ENCODE measurements at places on chromosomes 6 and 20. TPM values are rescaled to one million over a fixed set of nuclear protein-coding genes. Genes with fewer than 3 reads are reported as not detected.
A peak's percentile ranks its signal among the peaks of the same experiment; 100 is the strongest.

DNA sequence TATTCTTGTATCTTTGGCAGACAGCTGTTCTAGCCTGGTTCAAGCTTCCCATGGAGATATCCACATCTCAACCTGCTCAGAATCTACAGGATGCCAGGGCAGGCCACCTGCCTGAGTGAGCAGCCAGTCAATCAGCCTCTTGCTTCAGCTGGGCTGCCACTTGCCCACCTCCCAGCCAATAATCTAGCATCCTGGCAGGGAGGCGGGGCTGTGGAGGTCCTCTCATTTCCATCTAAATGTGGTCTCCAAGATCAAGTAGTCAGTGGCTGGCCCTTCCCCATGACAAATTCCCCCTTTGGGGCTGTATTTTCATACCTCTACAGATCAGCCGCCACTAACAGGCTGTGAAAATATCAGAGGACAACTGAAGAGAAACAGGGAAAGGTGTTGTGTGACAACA, 33.0 kb upstream of the SPDEF start:
- DNase-seq, result no peak

DNA sequence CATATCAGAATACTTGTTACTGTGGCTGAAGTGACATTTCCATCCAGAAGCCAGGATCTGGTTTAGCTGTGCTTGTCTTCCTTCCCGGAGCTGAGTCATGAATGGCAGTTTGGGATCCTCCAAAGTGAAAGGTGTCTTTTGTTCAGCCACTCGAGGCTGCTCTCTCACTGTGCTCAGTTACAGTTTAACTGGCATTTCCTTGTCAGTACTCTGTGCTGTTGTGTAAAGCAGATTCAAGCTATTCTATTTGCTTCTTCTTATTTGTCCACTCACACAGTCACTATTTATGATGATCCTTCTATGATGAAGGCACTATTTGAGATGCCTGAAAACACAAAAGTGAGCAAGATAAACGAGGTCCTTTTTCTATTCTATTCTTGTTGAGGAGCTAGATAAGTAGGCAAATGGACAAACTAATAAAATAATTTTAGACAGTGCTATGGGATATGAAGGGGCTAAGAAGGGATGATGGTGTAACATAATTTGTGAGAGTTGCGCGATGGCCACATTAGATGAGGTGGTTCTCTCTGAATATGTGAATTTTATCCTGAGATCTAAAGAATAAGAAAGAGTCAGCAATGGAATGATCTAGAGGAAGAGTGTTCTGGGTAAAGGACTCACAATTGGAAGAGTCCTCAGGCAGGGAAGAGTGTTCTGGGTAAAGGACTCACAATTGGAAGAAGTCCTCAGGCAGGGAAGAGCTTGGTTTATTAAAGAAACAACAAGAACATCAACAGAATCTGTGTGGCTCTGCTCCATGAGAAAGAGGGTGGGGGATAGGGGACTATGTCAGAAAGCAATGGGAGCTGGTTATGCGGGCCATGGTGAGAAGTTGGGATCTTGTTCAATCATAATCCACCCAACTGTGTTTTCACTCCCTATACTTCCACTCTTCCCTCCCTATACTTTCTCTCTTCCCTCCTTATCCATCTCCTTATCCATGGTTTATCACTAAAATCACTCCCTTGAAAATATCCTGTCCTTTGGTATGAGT, 40.1 kb downstream of the CYP24A1 start:
- peak; percentile 45 for DNase-seq

DNA sequence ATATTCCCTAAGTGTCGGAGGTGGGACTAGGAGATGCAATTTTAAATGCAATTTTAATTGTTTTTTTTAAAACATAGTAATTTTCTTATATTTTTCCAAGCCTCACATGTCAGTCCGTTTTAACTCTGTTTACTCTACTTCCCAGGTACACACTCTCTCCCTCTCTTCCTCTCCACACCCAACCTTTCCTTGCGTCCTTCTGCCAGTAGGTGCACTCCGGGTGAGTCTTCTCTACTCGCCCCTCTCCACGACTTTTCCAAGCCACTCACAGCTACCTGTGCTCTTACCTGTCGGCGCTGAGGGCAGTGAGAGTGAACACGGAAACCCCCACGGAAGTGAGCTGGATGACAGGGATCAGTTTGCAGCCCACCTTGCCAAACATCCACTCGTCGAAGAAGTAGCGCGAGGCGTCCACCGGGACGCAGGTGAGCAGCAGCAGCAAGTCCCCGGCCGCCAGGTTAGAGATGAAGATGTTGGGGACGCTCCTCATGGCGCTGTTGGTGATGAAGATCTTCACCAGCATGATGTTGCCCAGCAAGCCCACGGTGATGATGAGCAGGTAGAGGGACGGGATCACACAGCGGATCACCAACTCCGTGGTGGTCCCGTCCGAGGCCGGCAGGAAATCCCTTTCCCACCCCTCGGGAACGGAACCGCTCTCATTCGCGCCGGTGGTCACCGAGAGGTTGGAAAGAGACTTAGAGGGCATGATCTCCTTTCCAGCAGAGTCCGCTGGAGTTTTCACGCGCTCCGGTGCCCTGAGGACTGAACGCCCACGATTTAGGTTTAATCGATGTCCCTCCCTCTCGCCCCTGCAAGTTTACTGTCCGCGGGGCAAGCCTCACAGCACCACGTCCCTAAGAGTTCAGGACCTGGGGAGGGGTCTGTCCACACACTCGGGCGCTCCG, 44.5 kb upstream of the GJE1 start:
- DNase-seq, result no peak

- peak; percentile 64 for DNase-seq
Observed at GRCh38 chr6:158040051-158040803, 58.6 kb downstream of the SYNJ2 start.

- DNase-seq, result peak; percentile 35
Observed at GRCh38 chr6:42017021-42017643, 33.2 kb upstream of the TAF8 start.

DNA sequence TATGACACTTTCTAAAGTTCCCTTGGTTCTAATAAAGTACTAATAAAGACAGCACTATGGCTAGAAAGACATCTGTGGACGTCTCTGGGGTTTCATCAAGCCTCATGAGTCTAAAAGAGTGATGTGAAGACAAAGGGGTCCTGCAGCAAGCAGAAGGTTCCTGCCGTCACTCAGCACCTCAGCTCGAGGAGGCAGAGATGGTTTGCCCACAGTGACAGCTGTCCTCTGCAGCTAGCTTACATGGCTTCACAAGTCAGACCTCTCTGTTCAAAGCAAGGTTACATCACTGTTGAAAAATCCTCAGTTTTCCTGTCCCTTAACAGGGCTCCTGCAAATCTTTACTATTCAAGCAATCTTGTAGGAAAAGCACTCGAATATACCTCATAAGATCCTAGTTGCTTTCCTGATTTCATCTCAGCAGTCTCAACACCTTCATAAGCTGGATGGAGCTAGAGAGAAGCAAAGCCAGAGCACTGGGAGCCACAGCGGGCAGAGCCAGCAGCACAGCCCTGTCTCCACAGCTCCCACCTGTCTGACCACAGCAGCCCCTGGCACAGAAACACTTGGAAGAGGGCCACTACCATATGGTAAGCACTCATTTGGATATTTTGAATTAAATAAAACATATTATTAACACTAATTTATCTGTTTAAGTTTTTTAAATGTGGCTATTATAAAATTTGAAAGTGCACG, 202.3 kb downstream of the GMDS start:
- no peak for DNase-seq

DNA sequence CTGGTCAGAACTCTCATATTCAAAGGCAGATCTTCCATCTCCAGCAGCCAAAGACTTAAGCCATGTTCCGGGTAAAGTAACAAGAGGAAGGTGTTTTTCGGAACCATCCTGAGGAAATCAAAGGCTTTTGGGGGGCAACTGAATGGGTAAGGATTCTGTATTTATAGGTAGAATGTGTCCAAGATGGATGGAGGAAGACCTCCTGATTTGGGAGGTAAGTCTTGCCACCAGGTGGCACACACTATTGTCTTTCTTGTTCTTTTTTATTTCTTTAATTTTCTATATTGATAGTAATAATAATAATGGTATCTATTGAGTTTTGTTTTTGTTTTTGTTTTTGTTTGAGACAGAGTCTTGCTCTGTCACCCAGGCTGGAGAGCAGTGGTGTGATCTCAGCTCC, 53.0 kb upstream of the UBR2 start:
- DNase-seq, result no peak

- no peak for DNase-seq
Observed at GRCh38 chr6:83517500-83517899, 5.2 kb downstream of the PRSS35 start.

DNA sequence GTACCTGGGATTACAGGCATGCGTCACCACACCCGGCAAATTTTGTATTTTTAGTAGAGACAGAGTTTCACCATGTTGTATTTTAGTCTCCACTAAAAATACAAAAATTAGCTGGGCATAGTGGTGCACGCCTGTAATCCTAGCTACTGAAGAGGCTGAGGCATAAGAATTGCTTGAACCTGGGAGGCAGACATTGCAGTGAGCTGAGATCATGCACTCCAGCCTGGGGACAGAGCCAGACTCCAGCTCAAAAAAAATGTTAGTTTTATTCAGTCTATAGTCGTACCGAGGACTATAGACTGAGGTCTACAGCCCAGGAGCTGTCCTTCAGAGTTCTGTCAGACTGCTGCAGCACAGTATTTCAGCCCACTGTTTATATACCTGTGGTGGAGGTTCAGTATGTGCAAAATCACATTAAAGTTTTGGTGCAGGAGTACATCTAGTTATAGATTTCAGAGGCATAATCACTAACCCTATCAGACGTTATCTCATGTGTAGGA, 3.6 kb upstream of the CASP8AP2 start:
- DNase-seq, result no peak

GRCh38 chr6:7731294-7731693, 5.4 kb downstream of the BMP6 start:
- DNase-seq, result no peak

- no peak for DNase-seq
Observed at GRCh38 chr20:33463332-33464101, 20.0 kb upstream of the SNTA1 start.

GRCh38 chr20:20237093-20237959, 130.6 kb upstream of the INSM1 start:
- DNase-seq, result peak; percentile 23

- DNase-seq, result no peak
Observed at GRCh38 chr6:107965746-107966145, 7.7 kb upstream of the SEC63 start.

- peak; percentile 52 for DNase-seq
Observed at GRCh38 chr20:49510562-49511122, 28.2 kb upstream of the KCNB1 start.

DNA sequence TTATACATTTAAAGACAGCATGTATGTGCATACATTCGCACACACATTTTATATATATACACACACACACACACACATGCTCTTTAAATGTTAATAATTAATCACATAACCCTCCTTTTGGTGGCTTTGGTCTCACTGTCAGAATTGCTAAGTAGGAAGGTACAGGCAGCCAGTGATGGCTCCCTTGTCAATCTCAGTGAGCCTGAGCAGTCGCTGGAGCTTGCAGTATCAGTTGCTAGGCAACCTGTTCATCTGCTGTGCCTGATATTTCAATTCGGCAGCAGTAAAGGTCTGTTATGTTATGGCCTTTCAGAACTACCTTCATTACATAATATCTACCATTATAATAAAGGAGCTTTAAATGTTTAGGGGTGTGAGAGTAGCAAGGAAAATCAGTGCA, 374.3 kb downstream of the LMBRD1 start:
- no peak for DNase-seq

DNA sequence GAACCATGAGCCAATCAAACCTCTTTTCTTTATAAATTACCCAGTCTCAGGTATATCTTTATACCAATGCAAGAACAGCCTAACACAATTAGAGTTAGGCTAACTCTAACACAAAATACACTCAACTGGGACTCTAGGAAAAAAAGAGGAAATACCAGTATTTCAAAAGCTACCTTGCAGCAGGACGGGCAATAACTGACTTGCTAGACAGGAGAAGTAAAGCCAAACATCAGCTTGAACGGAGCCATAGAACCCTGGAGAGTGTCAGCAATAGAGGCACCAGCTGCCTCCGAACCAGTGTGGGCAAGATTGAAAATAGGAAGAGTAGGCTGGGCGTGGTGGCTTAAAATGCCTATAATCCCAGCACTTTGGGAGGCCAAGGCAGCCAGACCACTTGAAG, 162.0 kb upstream of the SOX4 start:
- no peak for DNase-seq

DNA sequence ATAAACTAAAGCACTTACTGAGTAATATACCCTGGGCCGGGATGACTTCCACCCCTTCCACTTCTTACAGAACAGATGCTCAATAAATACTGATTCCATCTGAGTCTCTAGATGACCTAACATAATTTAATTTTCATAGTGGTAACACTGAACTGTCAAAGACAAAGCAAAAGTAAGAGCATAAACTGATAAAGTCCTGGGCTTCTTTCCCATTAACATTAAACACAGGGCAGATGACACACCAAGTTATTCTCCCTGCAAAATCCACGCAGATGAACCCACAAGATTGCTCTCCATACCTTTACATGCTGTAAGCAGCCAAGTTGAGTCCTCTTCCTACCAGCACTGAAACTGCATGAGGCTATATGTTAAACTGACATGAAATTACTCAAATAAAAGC, 27.1 kb downstream of the AGPAT4 start:
- DNase-seq, result no peak

DNA sequence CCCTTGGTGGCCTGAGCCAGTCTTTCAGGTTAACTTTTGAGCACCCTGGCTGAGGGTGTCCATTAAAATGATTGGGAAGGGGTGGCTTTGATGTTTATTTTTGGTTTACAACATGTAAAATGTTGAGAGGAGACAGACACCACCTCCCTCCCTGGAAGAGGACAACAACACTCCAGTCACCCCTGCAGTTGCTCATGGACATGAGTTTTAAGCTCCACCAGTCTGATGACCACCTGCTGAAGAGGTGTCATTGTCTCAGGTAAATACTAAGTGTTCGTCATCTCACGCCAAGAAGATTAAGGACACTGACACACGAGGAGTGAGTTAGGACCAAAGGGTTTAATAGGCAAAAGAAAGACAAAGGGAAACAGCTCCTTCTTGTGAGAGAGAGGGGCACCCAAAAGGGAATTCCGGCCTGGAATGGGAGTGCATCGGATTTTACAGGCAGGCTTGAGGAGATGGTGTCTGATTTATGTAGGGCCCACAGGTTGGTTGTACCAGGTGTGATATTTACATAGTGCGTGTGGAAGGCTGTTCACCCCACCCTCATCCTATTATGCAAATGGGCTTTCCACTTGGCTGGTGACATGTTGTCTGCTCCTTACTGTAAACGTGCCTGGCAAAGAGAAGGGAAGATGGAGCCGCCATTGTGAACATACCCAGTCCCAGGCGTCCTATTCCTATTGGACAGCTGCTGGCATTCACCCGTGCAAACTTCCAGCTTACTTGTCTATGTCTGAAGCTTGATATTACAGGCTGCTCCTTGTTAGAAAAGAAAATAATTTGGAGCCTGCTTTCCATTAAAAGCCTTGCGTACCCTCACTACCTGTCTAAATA, 6.6 kb downstream of the HLA-B start:
- DNase-seq, result no peak

The MACROD2 gene
- 7.5 TPM for total RNA-seq

The OR2J3 gene
- 0.06 TPM for total RNA-seq

The TMEM200A gene
- total RNA-seq, result 1.9 TPM

The SERINC1 gene
- 190 TPM for total RNA-seq

The TMEM217 gene
- total RNA-seq, result 0.55 TPM

The MYCT1 gene
- 6.8 TPM for total RNA-seq

The TRIM15 gene
- total RNA-seq, result 19.6 TPM

The COL21A1 gene
- 3.3 TPM for total RNA-seq

The SLC17A3 gene
- 0.29 TPM for total RNA-seq

The SLC17A9 gene
- total RNA-seq, result 19.8 TPM

The MRPS18A gene
- total RNA-seq, result 44.3 TPM

The HLA-DPB1 gene
- 174 TPM for total RNA-seq

The PRDM13 gene
- total RNA-seq, result not detected

The SLC12A5 gene
- 0.32 TPM for total RNA-seq

The ANKEF1 gene
- total RNA-seq, result 8.2 TPM

The ZNF391 gene
- total RNA-seq, result 1.9 TPM
